ENCODE measurements at places on chromosomes 7 and 10. TPM values are rescaled to one million over a fixed set of nuclear protein-coding genes. Genes with fewer than 3 reads are reported as not detected.

- DNase-seq = no peak
- H3K4me3 ChIP-seq = no peak overlapping the region
- no peaks in the 10 kb centered on the region for H3K36me3 ChIP-seq
- H3K27me3 ChIP-seq = peaks cover 4% of the 10 kb centered on the region
Measured at GRCh38 chr10:120457431-120458172, 575 bp downstream of the PLPP4 start.

- no peaks in the 10 kb centered on the region for H3K4me1 ChIP-seq
- no peaks in the 10 kb centered on the region for H3K27me3 ChIP-seq
- no peaks in the 10 kb centered on the region for H3K36me3 ChIP-seq
- no peak overlapping the region for H3K27ac ChIP-seq
- no peak for DNase-seq
Measured at GRCh38 chr10:129161150-129161549, 305.9 kb upstream of the MGMT start.

PRDX3 gene
- 144 TPM for total RNA-seq

DNA sequence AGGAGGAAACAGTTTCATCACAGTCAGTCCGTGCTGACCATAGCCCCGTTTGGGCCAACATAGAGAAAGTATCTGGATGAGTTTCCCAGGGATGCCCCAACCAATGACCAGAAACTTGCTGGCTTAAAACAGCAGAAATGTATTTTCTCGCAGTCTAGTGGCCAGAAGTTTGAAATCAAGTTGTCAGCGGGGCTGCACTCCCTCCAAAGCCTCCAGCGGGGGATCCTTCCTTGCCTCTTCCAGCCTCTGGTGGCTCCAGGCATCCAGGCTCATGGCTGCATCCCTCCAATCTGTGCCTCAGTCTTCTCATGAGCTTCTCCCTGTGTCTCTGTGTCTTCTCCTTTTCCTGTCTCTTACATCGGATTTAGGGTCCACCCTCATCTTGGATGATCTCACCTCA lies 89.6 kb upstream of the CTBP2 start:
- no peak overlapping the region for H3K27ac ChIP-seq
- H3K4me1 ChIP-seq = no peaks in the 10 kb centered on the region
- no peak for DNase-seq
- H3K27me3 ChIP-seq = no peaks in the 10 kb centered on the region
- H3K4me3 ChIP-seq = no peak overlapping the region
- no peaks in the 10 kb centered on the region for H3K36me3 ChIP-seq

DNA sequence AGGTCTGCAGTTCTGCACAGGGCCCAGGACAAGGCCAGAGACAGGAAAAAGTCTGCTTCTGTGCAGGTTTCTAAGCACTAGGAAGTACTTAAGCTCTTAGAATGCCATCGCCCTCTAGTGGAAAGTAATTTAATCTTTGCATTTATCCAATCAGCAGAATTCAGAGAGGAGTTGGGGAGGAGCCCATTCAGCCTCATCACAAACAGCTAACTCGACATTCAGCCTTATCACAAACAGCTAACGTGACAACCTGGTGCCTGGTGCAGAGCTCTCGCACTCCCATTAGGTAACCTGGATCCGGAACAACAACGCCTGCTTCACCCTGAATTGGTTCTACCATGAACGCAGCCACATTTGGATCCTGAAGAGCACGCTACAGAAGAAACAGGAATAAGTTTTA lies 15.2 kb downstream of the OAT start:
- H3K36me3 ChIP-seq = peaks cover 9% of the 10 kb centered on the region
- H3K4me3 ChIP-seq = no peak overlapping the region
- H3K27me3 ChIP-seq = no peaks in the 10 kb centered on the region
- H3K4me1 ChIP-seq = no peaks in the 10 kb centered on the region
- DNase-seq = peak; percentile 86
